ENCODE measurements at places on chromosomes 11 and 22. TPM values are rescaled to one million over a fixed set of nuclear protein-coding genes. Genes with fewer than 3 reads are reported as not detected.

Gene MRGPRE
- total RNA-seq: not detected

Gene OR10G7
- not detected for total RNA-seq

Gene GVQW3
- total RNA-seq: 1.8 TPM

Gene PANX2
- total RNA-seq: not detected

DNA sequence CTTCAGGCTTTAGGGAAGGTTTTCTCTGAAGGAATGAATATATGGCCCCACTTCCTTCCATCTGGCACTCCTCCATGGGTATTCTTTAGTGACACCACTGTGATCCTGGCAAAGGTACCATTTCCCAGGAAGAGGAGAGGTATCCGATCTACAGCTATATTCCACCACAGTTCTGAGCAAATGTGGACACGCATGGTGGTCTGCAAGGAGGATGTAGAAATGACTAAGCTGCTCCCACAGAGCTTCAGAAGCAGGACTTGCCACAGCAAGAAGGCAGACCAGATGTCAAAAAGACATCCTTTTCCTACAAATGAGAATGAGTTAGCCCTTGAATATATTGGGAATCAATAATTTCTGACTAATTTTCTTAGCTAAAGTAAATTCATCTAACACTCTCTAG, 45.5 kb downstream of the ARFGAP2 start:
- DNase-seq: no peak
- no peaks in the 10 kb centered on the region for H3K36me3 ChIP-seq
- no peaks in the 10 kb centered on the region for H3K4me1 ChIP-seq
- no peaks in the 10 kb centered on the region for H3K27me3 ChIP-seq
- no peak overlapping the region for H3K4me3 ChIP-seq
- no peak overlapping the region for H3K27ac ChIP-seq

DNA sequence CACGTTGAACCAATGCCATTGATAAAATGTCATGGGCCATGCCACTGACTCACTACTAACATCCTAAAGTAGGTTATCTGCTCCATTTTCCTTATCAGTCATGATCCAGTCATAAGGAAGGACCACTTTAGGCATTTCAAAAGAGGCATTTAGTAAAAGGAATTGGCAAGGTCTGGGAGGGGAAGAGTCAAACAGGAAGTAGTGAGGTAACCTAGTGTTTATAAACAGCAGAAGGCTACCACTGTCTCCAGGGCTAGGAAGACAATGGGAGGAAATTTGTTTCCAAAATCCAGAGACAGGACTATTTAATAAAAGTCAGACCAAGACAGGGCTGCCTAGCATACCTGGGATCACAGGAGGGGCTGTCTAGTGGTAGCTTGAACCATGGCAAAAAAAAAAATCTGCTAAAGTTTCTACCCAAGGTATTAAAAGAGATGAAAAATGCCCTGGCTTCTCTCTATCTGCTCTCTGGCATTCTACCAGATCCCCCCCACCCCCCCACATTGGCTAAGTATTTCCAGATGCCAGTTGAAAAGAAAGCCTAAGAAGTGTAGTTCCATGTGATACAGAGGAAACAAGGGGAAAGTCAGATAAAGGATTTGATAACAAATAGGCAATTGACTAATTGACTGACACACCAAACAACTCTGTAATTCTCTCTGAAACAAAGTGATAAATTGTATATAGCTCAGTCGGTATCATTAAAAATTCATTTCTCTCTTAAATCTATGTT, 50.4 kb upstream of the C11orf87 start:
- no peaks in the 10 kb centered on the region for H3K27me3 ChIP-seq
- no peak for DNase-seq
- no peak overlapping the region for H3K27ac ChIP-seq
- H3K36me3 ChIP-seq: no peaks in the 10 kb centered on the region

GRCh38 chr11:74418509-74418895, 20.3 kb upstream of the PGM2L1 start:
- H3K4me3 ChIP-seq: no peak overlapping the region
- no peaks in the 10 kb centered on the region for H3K27me3 ChIP-seq
- DNase-seq: no peak
- H3K4me1 ChIP-seq: no peaks in the 10 kb centered on the region
- peak overlapping the region; percentile 56 for H3K27ac ChIP-seq

GRCh38 chr11:76379807-76380158, 1.1 kb downstream of the THAP12 start:
- peaks cover 16% of the 10 kb centered on the region for H3K4me1 ChIP-seq
- H3K4me3 ChIP-seq: peak overlapping the region; percentile 81
- no peak for DNase-seq
- H3K27ac ChIP-seq: peak overlapping the region; percentile 89
- H3K27me3 ChIP-seq: no peaks in the 10 kb centered on the region

- no peaks in the 10 kb centered on the region for H3K36me3 ChIP-seq
- DNase-seq: no peak
- H3K4me1 ChIP-seq: no peaks in the 10 kb centered on the region
- no peaks in the 10 kb centered on the region for H3K27me3 ChIP-seq
- no peak overlapping the region for H3K4me3 ChIP-seq
- no peak overlapping the region for H3K27ac ChIP-seq
These were observed 150.8 kb upstream of the C11orf58 start for GRCh38 chr11:16587670-16588069.

GRCh38 chr11:122902951-122903350, 20.4 kb downstream of the JHY start:
- H3K36me3 ChIP-seq: no peaks in the 10 kb centered on the region
- H3K27ac ChIP-seq: no peak overlapping the region
- DNase-seq: no peak
- H3K4me3 ChIP-seq: no peak overlapping the region
- no peaks in the 10 kb centered on the region for H3K27me3 ChIP-seq

DNA sequence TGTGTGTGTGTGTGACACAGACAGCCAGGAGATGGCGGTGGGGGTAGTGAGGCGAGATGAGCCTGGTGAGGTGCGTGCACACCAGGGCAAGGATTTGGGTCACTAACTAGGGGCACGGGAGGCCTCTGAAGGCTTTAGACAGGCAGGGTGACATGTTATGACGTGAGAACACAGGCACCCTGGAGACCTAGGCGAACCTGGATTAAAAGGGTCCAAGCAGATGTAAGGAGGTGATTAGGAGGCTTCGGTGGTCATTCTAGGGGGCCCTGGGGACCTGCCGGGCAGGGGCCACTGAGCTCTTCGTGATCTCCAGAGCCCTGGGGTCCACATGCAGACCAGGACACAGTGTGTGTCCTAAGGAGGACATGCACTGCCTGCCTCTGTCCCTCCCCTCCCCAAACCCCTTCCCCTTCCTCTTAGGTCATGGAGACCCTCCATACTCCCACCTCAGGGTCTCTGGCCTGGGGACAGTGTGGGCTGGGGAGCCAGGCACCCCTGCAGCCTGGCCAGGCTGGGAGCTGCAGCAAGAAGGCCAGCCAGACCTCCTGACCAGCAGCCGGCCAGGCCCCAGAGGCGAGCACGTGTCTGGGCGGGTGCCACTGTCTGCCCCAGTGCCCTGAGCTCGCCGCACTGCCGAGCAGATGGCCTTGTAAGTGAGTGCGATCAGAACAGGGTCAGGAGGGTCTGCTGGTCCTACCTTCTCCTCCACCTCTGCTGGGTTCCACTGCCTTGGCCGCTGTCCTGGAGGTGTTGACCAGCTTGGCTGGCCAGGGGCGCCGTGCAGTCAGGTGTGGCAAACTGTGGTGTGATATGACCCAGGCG, 32.1 kb downstream of the IFT27 start:
- H3K27ac ChIP-seq: no peak overlapping the region
- peaks cover 26% of the 10 kb centered on the region for H3K27me3 ChIP-seq
- no peak for DNase-seq
- H3K36me3 ChIP-seq: no peaks in the 10 kb centered on the region

DNA sequence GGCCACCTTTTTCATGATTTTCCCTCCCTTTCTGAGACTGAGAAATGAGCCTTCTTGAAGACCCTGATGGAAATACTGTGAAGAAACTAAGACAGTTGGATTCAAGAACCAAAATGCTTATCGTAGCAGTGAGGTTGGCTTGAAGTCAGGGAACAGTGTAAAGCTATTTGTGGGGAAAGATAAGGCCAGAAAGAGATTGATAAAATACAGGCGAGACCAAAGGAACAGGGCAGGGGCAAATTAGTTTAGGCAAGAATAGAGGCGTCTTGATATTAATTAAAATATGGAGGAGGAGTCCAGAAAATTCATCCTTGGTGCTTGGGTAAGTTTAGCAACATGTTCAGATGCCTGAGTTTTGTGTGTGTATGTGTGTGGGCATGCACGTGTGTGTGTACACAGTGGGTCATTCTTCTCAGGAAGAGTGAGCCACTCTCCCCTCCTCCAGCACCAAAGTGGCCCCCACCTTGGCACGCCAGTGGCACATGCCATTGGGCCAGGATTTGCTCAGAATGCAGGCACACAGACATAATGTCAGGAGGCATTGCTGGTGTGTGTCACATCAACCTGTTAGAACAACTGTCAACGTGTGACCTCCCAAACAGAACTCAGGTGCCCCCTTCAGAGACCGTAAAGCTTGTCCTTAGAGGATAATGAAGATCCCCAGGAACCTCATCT, 3.9 kb upstream of the EHF start:
- H3K4me1 ChIP-seq: peaks cover 26% of the 10 kb centered on the region
- no peaks in the 10 kb centered on the region for H3K27me3 ChIP-seq
- no peak for DNase-seq
- no peak overlapping the region for H3K4me3 ChIP-seq
- no peaks in the 10 kb centered on the region for H3K36me3 ChIP-seq
- H3K27ac ChIP-seq: no peak overlapping the region

- H3K4me1 ChIP-seq: peaks cover 16% of the 10 kb centered on the region
- no peak overlapping the region for H3K4me3 ChIP-seq
- H3K36me3 ChIP-seq: no peaks in the 10 kb centered on the region
- no peak for DNase-seq
- no peak overlapping the region for H3K27ac ChIP-seq
These were observed 18.6 kb downstream of the USP47 start for GRCh38 chr11:11860103-11860979.

GRCh38 chr11:25535467-25536272, 796.3 kb upstream of the ANO3 start:
- no peak overlapping the region for H3K4me3 ChIP-seq
- no peak for DNase-seq
- H3K27ac ChIP-seq: no peak overlapping the region
- H3K36me3 ChIP-seq: no peaks in the 10 kb centered on the region

GRCh38 chr22:38305471-38306448, 11.5 kb downstream of the CSNK1E start:
- H3K36me3 ChIP-seq: peaks cover 48% of the 10 kb centered on the region
- no peak for DNase-seq
- peaks cover 49% of the 10 kb centered on the region for H3K4me1 ChIP-seq
- no peaks in the 10 kb centered on the region for H3K27me3 ChIP-seq
- no peak overlapping the region for H3K4me3 ChIP-seq

DNA sequence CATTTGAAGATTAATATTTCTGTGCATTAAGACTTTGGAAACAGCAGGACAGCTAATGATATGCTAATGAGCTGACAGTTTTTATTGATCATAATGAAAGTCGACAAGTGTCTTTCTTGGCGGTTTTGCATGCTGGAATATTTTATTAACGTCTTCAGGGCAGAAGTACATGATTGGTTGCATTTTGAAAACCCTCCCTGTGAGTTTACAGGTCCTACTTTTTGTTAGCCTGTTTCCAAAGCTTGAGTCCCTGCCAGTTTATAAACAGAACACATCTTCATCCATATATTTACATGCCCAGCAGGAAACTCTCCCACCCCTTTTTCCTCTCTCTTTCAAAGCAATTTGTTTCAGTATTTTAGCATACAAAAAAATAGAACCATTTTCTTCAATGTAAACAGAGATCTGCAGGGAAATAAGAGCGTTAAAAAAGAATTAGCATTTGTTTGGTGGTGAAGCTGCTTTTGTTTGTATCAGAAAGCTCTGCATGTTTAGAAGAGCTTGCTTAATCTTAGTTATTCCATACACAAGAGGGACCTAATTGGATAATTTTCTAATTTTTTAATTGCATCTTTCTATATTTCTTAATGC, 243.6 kb downstream of the NELL1 start:
- H3K4me1 ChIP-seq: no peaks in the 10 kb centered on the region
- H3K4me3 ChIP-seq: no peak overlapping the region
- DNase-seq: no peak
- no peaks in the 10 kb centered on the region for H3K27me3 ChIP-seq

DNA sequence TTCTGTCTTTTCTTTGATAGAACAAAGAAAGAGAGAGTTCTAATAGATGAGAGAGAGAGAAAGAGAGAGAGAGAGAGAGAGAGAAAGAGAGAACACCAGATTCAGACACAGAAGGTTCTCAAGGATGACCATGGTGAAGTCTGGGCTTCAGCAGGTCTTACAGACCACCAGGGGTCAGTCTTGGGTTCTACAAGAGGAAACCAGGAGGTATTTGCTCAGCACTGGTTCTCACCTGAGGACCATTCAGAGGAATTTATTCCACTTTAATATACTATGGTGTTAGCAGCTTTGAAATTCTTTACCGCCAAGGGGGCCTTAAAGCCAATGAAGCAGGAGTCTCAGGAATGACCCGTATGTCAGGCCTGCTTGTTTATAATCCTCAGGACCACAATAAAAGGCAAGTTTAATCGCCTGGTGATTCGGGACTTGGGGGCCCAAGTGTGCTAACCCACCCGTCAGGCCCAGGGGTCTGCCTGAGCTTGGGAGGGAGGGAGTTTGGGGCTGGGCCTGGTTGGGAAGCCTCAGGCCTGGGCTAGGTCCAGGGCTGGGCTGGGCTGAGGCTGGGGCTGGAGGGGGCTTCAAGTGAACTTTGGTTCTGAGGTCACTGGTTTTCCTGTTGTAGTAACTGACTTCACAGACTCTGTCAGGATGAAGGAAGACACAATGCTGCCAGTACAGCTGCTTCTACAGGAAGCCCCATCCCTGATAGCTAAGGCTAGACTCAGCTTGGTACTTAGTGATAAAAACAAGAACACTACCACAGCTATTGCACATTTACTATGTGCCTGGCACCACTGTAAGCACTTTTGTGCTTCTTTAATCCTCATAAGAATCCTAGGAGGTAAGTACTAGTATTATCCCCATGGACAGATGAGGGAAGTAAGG, 179.2 kb upstream of the ZBED5 start:
- H3K27me3 ChIP-seq: no peaks in the 10 kb centered on the region
- no peak overlapping the region for H3K4me3 ChIP-seq
- peak; percentile 35 for DNase-seq
- no peaks in the 10 kb centered on the region for H3K4me1 ChIP-seq
- no peaks in the 10 kb centered on the region for H3K36me3 ChIP-seq

- peaks cover 60% of the 10 kb centered on the region for H3K4me1 ChIP-seq
- H3K27ac ChIP-seq: peak overlapping the region; percentile 92
- DNase-seq: peak; percentile 47
- no peaks in the 10 kb centered on the region for H3K36me3 ChIP-seq
These were observed 1.6 kb downstream of the SMIM38 start for GRCh38 chr11:69157156-69157821.
